ENCODE measurements at places on chromosomes 2 and 18.

GRCh38 chr18:12330766-12331165, 22.7 kb downstream of the TUBB6 start:
- DNase-seq, result no peak

DNA sequence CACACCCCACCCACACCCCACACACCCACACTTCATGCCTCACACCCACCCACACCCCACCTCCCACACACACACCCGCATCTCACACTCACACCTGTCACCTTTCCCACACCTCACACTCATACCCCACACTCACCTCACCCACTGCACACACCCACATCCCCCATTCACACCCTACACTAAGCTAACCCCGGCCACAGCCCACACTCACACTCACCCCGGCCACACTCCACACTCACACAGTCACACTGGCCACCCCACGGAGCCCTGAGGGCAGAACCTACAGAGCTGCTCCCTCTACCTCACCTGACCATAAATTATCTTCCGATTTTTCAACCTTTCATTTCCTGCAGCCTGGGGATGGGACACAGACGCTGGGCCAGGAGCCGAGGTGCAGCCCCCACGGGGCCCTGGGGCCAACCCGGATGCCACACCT, 241.3 kb downstream of the HDAC4 start:
- no peak for DNase-seq

GRCh38 chr2:10581990-10582389, 107.8 kb downstream of the NOL10 start:
- no peak for DNase-seq

GRCh38 chr18:35588995-35589394, 7.5 kb downstream of the GALNT1 start:
- DNase-seq, result peak; percentile 17

- no peak for DNase-seq
Observed at GRCh38 chr18:80190311-80190710, 57.0 kb downstream of the PARD6G start.

DNA sequence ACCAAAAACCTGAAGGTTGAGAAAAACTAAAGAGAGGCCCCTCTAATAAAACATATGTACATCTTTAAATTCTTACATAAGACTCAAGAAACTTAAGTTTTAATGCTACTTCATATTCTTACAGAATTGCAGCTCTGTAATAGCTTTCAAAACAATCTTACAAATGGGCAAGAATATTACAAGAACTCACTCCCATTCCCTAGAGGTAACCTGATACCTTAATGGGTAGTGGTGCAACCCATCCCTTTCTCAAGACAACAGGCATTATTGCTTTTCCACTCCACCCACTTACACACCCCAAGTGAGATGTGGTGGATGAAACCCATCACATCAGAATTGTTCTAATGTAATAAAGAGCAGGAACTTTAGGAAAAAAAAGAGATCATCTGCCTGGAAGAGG, 103.7 kb downstream of the RBMS1 start:
- DNase-seq, result no peak

GRCh38 chr2:189439342-189439741, 1.9 kb upstream of the WDR75 start:
- no peak for DNase-seq

GRCh38 chr2:69026026-69026425, 13.0 kb downstream of the ANTXR1 start:
- DNase-seq, result no peak

DNA sequence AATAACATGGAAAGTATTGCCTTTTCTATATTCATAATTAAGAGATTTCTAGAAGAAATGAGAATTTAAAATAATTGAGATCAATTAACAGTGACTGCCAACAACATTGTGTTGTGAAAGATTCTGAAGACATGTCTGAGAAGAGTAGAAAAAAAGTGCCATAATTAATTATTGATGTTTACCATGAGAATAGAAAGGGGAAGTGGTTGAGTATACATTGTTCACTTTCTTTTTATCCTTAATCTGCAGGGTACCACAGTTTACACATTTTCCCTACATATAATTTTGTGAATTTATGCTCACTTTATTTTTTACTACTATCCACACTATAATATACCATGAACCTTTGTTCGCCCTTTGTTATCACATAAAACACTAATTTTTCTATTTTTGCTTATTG, 47.1 kb upstream of the UBE2E3 start:
- DNase-seq, result no peak

GRCh38 chr2:85066874-85067351, 66.3 kb upstream of the TCF7L1 start:
- no peak for DNase-seq

DNA sequence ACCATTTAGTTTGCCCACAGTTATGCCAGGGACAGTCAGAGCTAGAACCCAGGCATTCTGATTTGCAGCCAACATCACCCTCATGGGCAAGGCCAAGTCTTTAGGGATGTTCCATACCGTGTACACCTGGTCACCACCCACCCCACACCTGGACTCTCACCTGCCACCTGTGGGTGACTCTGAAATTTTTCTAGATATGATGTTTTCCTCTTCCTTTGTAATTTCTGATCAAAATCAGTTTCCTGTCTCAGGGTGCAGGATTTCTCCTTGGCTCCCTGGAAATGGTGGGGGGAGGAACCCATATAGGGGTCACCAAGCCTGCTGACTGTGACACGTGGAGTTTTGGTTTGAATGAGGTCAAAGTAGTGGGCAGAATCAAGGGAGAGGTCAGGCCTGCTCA, 138.2 kb downstream of the ACOXL start:
- DNase-seq, result no peak

- no peak for DNase-seq
Observed at GRCh38 chr2:200307724-200308545, 1.4 kb downstream of the SPATS2L start.

DNA sequence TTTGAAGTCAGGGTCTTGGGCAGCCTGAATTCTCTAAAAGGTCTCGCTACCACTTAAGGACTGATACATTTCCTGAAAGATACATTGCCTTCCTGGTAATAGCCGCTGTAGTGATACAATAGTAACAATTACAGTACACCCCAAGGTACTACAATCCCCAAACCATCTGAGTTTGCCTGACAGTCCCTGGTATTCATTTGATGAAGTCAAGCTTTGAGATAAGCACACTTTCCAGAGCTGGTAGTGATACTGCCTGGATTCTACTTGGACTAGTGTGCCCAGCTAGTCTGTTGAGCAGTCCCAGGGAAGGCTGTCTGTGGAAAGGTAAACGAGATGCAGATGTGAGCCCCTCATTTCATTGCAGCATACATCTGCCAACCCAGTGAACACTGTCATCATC, 24.4 kb upstream of the ITGB6 start:
- no peak for DNase-seq

- DNase-seq, result no peak
Observed at GRCh38 chr2:38723173-38723572, 28.0 kb downstream of the SRSF7 start.

GRCh38 chr2:218878926-218879761, 1.5 kb upstream of the WNT10A start:
- no peak for DNase-seq

DNA sequence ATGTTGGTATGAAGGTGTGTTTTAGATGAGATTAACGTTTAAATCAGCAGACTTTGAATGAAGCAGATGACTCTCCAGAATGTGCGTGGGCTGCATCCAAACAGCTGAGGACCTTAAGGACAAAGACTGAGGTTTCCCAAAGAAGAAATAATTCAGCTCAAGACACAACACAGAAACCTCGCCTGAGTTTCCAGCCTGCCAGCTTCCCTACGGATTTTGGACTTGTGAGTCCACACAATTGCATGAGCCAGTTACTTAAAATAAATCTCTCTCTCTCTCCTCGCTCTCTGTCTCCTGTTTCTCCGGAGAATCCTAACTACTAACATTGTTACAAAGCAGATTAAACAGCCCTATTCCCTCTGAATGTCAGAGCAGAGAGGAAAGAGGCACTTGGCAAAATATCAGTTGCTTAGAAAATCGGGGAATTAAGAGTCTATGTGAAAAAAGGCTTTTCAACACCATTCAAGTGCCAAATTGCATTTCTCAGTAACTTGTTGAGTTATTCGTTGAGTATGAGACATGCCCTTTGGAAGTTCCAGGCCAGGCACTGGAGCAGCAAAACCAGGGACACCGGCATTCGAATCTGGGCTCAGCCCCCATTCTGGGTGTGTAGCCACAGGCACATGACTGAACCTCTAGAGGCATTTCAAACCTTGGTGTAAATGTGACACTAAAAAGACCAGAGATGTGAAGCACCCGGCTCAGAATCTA, 174.6 kb upstream of the PID1 start:
- no peak for DNase-seq

GRCh38 chr2:229231328-229231868, 39.7 kb downstream of the PID1 start:
- no peak for DNase-seq

- DNase-seq, result no peak
Observed at GRCh38 chr2:72413716-72414115, 266.1 kb upstream of the CYP26B1 start.

- DNase-seq, result no peak
Observed at GRCh38 chr2:102048465-102048864, 56.7 kb downstream of the IL1R2 start.

- no peak for DNase-seq
Observed at GRCh38 chr2:70946832-70947442, 11.2 kb downstream of the ATP6V1B1 start.

- no peak for DNase-seq
Observed at GRCh38 chr2:209694748-209695147, 76.9 kb upstream of the UNC80 start.

DNA sequence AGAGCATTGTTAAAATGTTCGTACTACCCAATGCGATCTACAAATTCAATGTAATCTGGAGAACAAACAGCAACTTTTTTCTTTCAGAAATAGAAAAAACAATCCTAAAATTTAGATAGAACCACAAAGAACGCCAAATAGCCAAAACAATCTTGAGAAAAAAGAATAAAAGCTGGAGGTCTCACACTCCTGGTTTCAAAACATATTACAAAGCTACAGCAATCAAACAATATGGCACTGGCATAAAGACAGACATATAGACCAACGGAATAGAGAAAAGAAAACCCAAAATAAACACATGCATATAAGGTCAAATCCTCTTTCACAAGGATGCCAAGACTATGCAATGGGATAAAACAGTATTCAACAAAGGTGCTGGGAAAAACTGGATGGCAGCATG, 74.5 kb downstream of the MAP4K3 start:
- no peak for DNase-seq

GRCh38 chr2:68185541-68186164, 28.0 kb downstream of the PNO1 start:
- peak; percentile 13 for DNase-seq

GRCh38 chr2:30643674-30644073, 163.6 kb downstream of the CAPN13 start:
- no peak for DNase-seq

- no peak for DNase-seq
Observed at GRCh38 chr2:7057865-7058400, 140.7 kb downstream of the RNF144A start.

DNA sequence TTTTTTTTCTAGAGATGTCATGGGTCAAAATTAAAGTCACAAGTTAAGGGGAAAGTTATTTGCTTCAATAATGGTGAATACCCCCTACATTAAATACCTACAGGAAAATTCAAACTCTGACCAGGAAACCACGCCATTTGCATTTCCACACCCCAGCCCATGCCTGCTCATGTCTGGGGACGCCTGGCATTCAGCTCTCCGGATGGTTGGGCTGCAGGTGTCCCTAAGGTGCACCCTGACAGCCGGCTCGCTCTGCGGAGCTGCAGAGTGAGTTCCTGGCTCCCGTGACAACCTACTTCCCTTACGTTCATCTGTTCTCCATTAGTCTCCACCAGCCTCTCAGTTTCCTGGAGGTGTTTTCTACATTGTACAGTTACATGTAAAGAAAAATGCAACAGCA, 122.7 kb upstream of the RIOK3 start:
- no peak for DNase-seq

DNA sequence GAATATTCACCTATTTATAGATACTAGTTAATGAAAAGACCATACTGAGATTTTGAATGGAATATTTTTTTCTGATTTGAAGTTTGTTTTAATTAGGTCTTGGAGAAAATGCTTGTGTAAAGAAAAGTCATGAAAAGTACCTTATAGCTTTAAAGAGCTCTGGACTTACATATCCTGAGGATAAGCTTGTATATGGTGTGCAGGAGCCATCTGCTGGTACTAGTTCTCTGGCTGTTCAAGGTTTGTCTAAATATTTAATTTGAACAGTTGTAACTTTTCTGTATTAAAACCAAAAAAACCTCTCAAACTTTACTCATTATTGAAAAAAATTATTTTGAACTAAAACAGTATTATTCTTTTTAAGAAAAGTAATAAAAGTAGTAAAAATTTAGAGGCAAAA, 50.1 kb downstream of the UBR3 start:
- no peak for DNase-seq

DNA sequence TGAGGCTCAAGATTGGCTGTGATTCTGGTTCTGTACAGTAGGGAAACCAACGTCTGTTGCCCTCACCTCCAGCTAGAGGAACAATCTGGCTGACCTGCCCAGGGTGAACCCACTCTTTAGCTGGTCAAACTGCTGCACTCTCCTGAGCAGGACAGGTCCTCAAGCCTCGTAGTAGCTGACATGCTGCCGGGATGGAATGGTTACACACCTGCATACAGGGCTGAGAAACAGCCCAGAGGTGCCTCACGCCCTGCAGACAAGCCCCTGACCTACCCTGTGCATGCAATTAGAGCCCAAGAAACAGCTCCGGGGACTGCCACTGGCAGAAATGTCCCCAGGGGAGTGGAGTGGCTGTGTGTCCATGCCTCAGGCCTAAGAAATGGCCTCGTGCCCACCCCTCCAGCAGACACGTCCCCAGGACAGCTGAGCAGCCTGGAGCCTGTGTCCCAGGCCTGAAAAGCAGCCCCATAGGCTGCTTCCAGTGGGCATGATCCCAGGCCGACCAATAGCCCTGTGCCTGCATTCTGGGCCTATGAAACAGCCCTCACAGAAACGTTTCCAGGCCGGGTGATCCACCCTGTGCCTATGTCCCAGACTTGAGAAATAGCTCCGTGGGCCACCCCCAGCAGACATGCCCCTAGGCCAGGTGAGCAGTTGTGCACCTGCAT, 25.4 kb downstream of the BOLL start:
- no peak for DNase-seq

All from activated CD8-positive, alpha-beta memory T cell treated with anti-CD3 and anti-CD28 coated beads for 4 hours (primary cell).